GM18507 (cell line): ENCODE measurements at places on chromosomes 12 and 14.

DNA sequence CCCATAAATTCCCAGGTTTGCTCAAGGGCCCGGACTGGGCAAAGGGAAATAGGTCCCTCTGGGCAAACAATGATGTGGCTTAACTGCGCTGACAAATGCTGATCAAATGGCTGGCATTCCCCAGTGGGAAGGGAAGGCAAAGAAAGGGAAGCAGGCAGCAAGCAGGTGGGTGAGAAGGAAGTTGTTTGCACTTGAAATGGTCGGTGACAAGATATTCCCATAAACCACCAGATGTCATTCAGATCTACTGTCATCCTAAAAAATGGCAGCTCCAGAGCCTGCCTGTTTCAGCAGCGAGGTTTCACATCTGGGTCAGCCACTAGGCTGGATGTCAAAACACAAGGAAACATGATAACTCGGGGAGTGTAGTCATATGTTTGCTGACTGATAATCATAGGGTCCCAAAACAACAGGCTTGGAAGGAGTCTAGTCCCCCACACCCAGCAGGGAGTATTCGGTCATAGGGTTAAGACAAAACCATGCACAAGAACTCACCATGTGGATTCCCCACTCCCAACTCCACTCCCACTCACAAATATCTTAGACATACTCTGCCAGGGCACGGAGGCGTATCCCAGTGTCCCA, 37.9 kb upstream of the MDM1 start:
- no peak for DNase-seq

GRCh38 chr14:98913967-98914650, 357.9 kb downstream of the BCL11B start:
- no peak for DNase-seq

DNA sequence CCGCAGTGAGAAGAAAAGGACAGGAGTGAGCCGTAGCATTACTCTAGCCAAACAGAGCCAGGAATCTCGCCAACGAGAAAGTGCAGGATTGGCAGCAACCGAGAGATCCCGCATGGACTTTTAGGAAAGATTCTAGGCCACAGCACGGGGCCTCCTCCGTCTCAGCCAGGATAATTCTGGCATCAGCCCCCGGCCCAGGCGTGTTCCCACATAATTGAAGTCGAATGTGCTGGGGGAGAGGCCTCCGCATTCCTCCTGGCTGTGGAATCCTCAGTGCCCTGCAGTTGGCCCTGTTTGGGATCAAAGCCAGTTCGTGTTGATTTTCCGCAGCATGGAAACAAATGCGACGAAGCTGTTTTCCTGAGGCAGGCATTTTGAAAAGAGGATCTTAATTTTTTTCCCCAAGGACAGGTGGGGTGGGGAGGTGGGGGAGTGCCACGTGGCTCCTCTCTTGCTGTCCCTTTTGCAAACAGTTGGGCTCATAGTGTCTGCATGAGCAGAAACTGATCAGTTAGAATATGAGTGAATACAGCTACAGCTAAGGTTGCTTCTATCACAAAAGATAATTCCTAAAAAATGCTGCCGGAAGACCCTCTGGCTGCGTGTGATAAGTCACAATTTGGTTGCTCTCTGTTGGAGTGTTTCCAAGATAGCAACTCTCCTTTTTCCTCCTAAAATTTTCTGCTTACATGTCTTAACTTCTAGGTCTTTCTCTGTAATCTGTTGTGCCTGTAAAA, 37.3 kb upstream of the ATXN2 start:
- DNase-seq, result no peak

DNA sequence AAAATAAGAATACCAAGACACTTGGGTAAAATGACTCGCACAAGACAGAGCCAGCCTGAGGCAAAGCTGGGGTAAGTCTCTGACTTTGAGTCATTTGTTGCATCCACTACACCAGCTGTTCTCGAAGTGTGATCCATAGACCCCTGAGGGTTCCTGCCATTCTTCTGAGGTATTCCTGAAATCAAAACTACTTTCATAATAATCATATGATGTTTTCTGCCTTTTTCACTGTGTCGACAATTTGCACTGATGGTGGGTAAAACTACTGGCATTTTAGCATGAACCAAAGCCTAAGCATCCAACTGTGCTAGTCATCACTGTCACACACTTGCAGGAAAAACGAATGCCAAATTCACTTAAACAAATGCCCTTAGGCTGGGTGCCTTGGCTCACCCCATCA, 135.5 kb upstream of the FUT8 start:
- no peak for DNase-seq

DNA sequence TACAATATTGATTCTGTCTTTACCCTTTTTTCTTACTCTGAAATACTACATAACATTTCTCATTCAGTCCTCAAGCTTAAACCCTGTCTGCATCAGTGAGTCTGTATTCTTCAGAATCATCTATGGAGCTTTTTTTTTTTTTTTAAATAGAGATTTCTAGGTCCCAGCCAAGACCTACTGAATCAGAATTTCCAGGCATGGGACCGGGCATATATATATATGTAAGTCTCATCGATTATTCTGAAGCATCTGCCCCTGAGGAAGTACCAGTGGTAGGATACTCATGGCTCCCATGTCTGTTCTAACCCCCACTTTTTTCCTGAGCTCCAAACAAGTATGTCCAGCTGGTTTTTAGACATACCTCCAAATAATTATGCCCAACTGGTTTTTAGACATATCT, 6.1 kb downstream of the DDX47 start:
- DNase-seq, result no peak

DNA sequence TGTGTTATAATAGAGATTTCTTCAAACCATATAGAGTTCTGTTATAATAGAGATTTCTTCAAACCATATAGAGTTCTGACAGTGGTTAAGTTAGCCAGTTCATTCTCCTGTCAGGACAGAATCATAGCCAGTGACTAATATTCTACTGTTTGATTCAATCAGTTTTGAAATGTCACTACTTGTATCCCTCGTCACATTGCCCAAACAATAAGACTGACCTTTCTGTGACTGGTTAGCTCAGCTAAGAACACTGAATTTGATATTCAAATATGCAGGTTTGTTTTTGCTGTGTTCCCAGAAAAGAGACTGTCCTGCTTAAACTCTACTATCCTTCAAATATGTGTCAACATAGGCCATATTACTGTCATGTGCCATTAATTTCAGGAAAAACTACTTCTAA, 74.4 kb downstream of the ALG10B start:
- no peak for DNase-seq

GRCh38 chr14:101602466-101602840, 41.2 kb downstream of the DIO3 start:
- DNase-seq, result no peak

DNA sequence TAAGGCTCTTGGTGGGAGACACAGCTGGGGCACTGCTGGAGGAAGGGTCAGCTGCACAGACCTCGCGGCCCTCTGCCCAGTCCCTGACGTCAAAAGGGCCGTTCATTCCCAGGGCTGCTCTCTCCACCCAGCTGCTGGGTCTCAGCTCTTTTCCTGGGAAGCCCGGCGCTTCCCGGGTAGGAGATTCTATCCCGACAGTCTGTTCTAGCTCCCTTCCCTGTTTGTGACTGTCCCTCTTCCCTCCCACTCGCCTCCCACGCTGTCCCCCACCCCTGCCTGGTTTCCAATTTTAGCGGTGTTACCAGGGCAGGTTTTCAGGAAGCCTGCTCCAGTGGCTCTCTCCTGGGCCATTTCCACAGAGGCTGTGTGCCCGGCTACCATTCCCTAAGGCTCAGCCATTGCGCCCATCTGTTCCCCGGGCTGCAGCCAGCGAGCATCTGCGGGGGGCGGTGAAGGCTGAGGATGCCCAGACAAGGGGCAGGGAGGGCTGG, 186.6 kb downstream of the CACNA1C start:
- no peak for DNase-seq

GRCh38 chr12:1217191-1217949, 226.3 kb downstream of the ERC1 start:
- no peak for DNase-seq

GRCh38 chr14:99780690-99781089, 12.5 kb upstream of the EML1 start:
- DNase-seq, result no peak
